ENCODE measurements at places on chromosomes 6 and 20.

DNA sequence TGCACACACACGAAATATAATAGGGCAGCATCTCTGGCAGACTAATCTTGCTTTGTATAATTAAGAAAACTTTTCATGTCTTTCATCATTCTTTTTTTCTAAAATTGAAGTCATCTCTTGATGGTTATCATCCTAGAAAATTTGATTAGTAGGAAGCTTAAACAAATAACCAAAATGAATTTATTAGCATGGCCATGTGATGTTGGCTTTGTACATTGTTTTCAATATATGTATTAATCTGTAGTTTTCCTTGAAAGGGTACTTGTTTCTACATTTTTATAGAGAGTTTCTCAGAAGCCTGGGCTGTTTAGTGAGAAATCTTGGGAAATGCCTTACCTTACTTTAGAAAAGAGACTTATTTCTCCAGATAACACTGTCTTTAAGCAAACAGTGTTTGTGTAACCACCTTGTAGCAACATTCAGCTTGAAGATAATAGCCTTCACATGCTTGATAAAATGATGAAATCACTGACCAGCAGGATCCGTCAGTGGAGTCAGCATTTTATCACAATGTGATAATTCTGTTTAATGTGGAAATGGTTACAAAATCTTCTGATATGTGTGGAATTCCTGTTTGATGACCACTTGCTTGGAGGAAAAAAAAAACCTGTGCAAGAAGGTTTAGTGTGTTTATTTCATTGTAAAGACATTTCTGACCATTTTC is 147.8 kb downstream of the MACROD2 start:
- no peak for DNase-seq

DNA sequence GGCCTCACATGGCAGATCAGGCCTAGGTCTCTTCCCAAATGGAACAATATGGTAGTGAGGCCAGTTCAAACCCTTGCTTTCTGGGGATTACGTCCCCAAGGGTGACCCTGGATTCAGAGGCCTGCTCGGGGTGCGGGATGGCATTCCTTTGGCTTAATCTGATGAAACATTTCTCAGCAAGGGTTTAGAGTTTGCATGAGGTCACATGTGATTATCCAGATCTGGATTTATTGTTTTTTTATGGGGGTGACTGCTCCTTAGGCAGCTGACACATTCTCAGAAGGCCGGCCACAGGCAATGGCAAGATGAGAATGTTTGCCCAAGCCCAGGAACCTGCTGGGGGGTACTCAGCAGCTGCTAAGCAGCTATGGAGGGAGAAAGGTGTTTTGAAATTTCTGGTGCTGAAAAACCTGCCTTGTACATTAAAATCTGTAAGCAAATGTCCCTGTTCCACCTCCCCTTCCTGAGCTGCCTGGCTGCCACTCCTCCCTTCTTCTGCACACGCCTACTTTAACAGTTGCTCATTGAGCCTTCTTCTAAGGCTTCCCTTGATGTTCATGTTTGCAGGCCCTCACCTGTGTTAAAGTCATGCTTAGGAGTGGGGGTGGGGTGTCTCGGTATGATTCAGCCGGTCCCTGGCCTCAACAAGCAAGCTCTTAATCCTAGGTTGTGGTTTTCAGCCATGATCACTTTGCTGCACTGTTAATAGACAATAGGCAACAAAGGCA is 37.9 kb upstream of the FUCA2 start:
- no peak for DNase-seq

- peak; percentile 55 for DNase-seq
Measured at GRCh38 chr20:31675828-31676608, 38.3 kb downstream of the COX4I2 start.

DNA sequence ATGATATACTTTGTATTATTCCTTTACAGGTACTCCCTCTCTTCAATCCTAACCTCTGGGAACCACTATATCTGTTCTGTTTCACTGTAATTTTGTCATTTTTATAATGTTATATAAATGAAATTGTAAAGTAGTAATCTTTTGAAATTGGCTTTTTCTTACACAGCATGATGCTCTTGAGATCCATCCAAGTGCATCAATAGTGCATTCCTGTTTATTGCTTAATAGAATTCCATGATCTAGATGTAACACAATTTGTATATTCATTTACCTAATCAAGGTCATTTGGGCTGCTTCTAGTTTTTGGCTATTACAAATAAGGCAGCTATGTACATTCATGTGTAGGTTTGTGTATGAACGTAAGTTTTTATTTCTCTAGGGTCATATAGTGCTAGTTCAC is 174.6 kb downstream of the KHDC1L start:
- DNase-seq: no peak

DNA sequence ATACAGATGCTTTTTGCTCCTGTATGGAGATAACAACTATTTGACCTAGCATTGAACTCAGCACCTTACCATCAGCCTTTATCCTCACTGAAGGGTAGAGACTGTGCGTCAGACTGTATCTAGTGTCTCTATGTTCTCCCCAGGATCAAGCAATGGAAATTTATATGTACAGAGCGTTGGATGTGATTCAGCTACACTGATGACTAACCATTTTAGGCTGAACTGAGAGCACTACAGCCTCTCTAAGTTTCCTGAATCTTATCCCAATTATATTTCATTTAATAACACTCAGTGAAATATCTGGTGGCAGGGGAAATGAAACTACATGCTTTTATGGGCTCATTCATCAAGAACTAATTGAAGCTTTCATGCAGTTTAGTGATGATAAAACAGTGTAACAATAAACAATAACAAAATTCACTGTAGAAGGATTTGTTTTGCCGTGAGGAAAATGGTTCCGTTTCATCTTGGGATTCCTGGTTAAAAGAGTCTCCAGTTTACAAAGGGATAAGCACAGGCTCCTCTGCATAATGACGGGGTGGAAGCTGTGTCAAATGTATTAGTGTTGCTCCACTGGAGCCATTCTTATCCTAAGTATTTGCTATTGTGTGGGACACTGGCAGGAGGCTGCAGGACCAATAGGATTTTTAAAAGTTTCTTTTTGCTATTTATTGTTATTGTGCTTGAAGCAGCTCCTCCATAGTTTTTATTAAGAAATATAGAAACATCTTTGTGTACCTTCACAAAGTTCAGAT is 567.6 kb upstream of the MMS22L start:
- no peak for DNase-seq

- no peak for DNase-seq
Measured at GRCh38 chr6:96304997-96305396, 216.6 kb upstream of the UFL1 start.

DNA sequence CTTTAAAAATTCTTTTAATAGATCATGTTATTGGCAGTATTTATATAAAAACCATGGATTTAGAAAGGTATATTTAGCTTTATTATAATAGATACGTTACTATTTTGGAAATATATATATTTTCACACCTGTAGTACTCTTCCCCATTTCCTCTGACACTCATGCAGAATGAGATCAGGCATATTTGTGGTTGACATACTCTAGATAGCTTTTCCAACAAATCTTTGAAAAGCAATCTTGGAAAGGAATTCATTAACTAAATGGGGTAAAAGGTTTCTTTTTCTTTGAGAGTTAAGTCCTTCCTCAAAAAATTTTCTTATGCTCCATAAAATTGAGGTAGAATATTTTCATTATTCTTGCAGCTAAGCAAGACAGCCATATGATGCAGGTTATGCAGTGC is 14.5 kb downstream of the ASF1A start:
- no peak for DNase-seq

DNA sequence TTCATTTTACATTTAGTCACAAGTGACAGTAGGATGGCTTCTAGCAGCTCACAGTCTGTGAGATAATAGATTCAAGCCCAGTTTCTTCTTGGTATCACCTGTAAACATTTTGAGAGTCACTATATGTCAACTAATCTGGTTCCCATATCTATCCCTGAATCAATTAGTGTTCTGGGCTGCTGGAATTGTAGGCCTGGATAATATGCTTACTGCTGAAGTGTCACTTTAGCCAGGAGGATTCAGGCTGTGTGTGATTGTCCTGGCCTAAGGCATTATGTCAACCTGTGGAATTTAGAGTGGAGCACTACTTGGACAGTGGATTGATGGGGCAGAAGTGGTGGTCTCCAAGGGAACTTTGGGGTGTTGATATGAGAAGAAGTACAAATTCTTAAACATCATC is 1071.8 kb upstream of the CITED2 start:
- DNase-seq: no peak

DNA sequence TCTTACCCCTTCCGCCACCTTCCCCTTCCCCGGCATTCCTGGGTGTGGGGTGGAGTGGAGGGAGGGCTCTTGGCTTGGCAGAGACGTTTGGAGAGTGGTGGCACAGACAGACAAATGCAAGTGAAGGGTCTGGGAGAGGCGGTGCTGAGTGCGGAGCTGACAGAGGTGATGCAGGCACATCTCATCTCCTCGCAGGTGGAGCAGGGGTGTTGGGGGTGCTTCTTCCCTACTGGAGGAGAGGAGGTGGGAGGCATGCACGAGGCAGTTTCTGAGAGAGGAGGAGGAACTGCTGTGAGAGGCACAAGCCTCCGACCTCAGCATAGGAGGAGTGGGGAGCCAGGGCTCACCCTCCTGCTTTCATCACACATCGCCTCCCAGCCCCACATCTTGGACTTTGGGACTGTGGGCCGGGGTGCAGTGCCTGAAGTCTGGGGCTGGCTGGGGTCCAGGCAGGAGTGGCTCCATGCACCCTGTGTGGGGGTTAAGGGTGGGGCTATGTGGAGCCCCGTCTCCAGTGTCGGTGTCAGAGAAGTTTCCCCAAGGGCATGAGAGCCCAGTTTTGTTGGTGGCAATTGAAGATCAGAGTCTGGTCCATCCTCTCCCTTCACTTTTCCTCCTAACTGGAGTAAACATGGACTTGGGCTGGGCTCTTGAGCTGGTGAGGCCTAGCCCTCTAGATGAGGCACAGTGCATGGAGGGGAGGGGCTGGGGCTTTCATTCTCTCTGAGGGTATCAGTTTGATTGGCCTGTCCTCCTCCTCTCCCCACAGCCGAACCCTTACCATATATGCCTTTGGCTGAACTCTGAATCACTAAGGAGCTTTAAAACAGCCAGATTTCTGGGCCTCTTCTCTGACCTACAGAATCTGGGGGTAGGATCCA is 20.2 kb upstream of the SLC22A7 start:
- DNase-seq: no peak

- no peak for DNase-seq
Measured at GRCh38 chr20:57995381-57995977, 233.0 kb downstream of the ANKRD60 start.

- no peak for DNase-seq
Measured at GRCh38 chr6:133315811-133316210, 74.7 kb downstream of the EYA4 start.

- no peak for DNase-seq
Measured at GRCh38 chr20:51631011-51631950, 88.8 kb upstream of the NFATC2 start.

DNA sequence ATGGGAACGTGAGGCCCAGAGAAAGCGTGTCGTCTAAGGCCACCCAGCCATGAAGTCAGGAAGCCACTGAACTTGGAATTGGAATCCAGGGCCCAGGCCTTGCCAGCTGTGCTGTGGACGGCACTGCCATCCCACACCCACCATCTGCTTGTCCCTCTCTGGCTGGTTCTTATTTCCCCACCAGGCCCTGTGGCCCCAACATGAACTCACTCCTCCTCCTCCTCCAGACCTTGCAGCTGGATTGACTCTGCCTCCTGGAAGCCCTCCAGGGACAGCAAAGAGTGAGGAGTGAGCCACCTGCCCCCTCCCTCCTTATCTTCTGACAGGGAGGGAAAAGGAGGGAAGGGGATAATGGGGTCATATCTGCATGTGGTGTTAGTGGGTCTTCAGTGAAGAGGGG is 16.0 kb upstream of the IP6K3 start:
- DNase-seq: no peak
